ENCODE measurements at places on chromosomes 12 and 14. TPM values are rescaled to one million over a fixed set of nuclear protein-coding genes. Genes with fewer than 3 reads are reported as not detected.

FGF6 gene
- total RNA-seq = not detected

SMOC1 gene
- total RNA-seq = 0.49 TPM

ASB2 gene
- 16.6 TPM for total RNA-seq

DNA sequence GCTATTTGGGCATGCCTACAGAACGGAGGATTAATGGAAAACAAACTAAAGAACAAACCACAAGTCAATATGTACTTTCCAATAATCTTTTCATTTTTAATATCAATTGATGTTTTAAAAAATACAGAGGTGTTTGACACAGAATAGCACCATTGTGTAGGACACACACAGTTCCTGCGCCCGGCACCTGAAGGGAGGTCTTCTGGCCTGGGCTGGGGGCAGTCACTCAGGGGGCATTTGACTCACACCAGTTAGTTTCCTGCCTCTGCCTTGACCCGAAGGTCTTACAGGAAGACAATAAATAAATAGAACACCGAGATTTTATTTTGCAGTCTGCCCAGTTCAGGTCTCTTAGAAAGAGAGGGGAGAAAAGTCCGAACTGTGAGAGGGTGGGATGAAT is 9.5 kb downstream of the TMEM106C start:
- no peak for DNase-seq

- no peak for DNase-seq
These were observed 2.3 kb downstream of the SETD1B start for GRCh38 chr12:121806009-121806545.

- DNase-seq = no peak
These were observed 7.6 kb upstream of the KERA start for GRCh38 chr12:91065396-91065795.

GRCh38 chr12:64733857-64734256 is 25.3 kb downstream of the GNS start:
- no peak for DNase-seq

DNA sequence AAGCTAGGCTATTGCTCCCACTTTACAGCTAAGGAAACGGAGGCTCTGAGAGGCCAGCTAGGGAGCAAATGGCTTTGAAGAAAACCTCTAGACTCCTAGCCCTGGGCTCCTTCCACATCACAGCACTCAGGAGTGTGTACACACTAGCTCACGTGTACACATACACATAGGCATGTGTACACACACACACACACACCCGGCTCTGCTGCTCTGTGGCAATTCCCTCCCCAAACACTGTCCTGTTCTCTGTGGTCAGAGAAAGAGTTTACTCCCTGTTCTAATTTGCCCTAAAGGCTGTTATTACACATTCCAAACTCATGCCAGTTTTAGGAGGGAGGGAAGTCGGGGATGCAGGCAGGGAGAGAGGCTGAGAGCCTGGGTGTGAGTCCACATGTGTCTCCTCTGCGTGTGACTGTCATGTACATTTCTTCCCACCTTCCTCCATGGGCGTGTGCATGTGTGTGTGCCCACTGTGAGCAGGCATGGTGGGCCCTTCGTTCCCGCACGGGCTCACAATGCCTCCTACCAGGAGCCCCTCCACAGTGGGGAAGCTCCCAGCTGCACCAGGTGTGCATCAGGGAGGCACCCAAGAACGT is 14.2 kb downstream of the TRPV4 start:
- no peak for DNase-seq

DNA sequence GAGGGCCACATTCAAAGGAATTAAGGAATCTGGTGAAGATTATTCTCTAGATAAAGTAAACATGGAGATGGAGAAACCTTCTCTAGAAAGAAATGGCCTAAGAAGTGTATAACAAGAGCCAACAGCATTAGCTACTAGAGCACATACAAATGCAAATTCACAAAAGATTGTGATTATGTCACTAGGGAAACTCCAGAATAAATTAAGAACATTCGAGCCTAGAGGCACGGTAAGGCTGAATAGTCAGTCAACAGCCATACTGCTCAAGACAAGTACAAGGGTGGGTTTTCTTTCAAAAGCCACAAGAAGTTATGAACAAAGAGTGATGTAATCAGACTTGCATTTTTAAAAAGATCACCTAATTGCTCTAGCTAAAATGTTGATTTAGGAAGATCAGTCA is 25.4 kb downstream of the PPP4R3A start:
- no peak for DNase-seq

DNA sequence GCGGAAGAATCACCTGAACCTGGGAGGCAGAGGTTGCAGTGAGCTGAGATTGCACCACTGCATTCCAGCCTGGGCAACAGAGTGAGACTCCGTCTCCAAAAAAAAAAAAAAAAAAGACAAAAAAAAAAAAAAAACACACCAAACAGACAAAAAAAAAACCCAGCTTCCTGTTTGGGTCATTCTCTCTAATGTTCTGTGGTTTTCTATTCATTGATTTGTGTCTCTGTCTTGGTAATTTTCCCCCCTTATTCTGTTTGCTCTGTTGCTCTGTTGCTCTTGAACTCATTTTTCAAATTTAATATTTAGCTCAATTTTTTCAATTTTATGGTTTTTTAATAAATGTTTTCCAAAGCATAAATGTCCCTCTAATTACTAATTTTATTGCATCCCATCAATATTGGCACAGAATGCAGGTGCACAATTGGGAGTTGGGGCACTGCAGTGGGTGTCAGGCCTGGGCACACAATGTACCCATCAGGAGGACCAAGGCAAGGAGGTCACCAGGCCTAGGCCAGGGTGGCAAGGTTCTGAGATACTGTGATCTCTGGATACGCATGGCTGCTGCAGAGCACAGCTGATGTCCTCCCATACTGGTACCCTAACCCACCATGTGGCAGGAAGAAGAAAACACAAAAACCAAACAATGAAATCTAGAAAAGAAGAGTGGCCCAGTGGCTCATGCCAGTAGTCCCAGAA is 8.0 kb upstream of the GNPTAB start:
- DNase-seq = no peak

DNA sequence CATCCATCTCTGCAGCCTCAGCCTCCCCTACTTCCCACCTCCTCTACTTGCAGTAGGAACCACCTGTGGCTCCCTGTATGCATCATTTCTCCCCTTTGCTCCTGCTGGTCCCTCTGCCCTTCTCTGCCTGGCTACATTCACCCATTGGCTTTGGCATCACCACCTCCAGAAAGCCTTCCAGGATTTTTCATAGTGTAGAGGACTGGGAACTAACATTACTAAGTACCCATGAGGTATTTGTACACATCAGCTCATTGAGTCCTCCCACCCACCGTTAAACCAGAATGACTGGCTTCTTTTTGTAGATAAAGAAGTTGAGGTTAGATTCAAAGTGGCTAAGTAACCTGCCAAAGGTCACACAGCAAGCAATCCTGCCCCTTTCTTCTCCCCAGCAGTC is 17.1 kb downstream of the SYNE3 start:
- DNase-seq = no peak

DNA sequence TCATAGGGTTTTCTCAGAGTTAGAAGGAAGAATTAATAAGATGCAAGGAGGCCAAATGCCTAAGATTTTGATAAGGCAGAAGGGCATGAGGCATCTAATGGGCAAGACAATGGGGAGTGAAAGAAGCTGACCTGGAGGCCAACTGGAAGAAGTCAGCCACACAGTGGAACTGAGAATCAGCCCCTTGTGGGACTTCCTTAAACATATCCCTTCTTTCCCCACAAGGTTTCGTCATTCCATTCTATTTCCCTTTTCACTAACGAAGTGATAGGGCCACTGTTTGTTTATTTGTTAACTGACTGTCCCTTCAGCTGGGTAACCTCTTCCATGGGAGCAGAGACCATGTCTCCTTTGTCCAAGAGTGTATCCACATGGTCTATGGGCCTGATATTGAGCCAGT is 86.2 kb downstream of the HELB start:
- DNase-seq = no peak

Measured in glutamatergic neuron (in vitro differentiated cells).